PC-9 (cell line): ENCODE measurements at places on chromosomes 5 and 9.

GRCh38 chr5:111063709-111064322 lies 7.7 kb upstream of the TSLP start:
- no peak overlapping the region for H3K27ac ChIP-seq
- DNase-seq, result peak; percentile 70
- H3K4me3 ChIP-seq, result no peak overlapping the region
- no peaks in the 10 kb centered on the region for H3K27me3 ChIP-seq

DNA sequence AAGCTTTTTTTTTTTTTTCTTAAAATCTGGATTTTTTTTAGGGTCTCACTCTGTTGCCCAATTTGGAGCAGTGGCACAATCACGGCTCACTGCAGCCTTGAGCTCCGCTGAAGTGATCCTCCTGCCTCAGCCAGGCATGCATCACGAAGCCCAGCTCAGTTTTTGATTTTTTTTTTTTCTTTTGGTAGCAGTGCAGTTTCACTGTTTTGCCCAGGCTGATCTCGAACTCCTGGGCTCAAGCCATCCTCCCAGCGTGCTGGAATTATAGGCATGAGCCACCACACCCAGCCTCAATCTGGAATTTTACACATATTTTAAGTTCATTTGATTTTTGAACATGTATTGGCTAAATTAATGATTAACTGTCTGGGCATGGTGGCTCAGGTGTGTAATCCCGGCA lies 36.3 kb downstream of the TRIO start:
- no peak for DNase-seq
- H3K27ac ChIP-seq, result no peak overlapping the region
- peaks cover 78% of the 10 kb centered on the region for H3K4me1 ChIP-seq
- no peak overlapping the region for H3K4me3 ChIP-seq

DNA sequence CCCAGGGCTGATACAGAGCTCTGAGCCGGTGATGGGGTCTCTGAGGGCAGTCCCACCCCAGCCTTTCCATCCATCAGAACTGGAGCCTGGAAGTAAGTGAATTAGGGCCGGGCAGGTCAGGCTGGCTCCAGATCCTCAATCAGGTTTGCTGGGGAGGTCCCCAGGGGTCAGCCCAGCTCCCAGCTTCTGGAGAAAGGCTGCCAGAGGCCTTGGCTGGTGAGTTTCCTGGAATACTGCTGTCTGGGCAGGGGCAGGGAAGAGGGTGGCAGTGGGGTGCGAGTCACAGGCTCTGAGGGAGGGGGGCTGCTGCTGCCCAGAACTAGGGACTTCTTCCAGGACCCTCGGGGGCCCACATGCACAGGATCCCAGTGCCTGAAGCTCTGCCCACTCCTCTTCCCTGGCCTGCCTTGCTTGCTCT lies 200.6 kb upstream of the MVB12B start:
- H3K36me3 ChIP-seq, result no peaks in the 10 kb centered on the region
- no peak overlapping the region for H3K27ac ChIP-seq
- H3K27me3 ChIP-seq, result peaks cover 86% of the 10 kb centered on the region
- no peaks in the 10 kb centered on the region for H3K4me1 ChIP-seq

DNA sequence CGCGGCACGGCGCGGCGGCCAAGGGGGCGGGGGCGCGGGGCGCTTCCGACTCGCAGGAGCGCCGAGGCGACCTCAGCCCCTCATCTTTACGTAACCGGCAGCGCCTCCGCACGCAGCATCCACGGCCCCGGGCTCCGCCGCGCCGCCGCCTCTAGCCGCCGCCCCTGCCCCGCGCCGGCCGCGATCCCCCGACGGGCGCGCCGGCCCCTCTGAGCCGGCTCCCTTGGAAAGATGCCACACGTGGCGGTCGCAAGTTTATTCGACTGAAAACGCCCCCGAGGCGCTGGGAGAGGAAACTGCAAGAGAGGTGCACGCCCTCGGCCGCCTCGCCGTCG lies 1.0 kb downstream of the KLF9 start:
- H3K4me3 ChIP-seq, result peak overlapping the region; percentile 87
- peaks cover 32% of the 10 kb centered on the region for H3K4me1 ChIP-seq
- no peak for DNase-seq
- H3K27ac ChIP-seq, result peak overlapping the region; percentile 62

DNA sequence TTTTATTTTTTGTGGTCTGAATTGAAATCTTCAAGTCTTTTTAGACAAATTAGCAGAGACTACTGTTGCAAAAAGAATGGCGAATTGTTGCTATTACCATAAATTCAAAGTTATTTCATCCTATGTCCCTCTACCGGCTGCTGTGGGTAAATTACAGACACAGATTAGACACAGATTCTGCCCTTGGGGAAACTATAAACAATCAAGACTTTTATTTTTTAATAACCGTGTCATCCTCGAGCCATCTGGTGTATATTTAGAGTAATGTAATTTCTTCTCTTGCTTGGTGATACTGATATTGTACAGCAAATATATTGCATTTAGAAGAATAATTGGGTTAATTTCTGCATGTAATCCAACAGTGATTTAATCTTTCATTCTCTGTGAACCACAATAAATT lies 228.0 kb upstream of the ADAMTSL1 start:
- no peak overlapping the region for H3K27ac ChIP-seq
- no peak for DNase-seq
- no peaks in the 10 kb centered on the region for H3K36me3 ChIP-seq
- H3K4me1 ChIP-seq, result no peaks in the 10 kb centered on the region
- no peak overlapping the region for H3K4me3 ChIP-seq

DNA sequence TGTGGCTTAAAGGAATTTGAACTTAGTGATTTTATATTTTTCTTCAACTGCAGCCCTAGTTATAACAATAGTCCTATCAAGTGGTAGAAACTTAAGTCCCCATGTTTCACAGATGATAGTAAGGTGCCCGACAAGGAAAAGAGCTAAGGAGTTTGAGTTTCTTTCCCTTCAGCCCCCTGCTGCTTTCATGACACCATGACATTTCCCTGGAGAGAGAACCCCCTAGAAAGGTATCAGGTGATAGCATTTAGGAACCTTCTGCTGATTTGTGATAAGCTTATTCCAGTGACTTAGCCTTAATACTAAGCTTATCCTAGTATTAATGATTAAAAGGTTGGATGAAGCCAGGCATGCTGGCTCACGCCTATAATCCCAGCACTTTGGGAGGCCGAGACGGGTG lies 623.8 kb upstream of the TYRP1 start:
- no peaks in the 10 kb centered on the region for H3K27me3 ChIP-seq
- no peak overlapping the region for H3K4me3 ChIP-seq
- no peaks in the 10 kb centered on the region for H3K4me1 ChIP-seq

DNA sequence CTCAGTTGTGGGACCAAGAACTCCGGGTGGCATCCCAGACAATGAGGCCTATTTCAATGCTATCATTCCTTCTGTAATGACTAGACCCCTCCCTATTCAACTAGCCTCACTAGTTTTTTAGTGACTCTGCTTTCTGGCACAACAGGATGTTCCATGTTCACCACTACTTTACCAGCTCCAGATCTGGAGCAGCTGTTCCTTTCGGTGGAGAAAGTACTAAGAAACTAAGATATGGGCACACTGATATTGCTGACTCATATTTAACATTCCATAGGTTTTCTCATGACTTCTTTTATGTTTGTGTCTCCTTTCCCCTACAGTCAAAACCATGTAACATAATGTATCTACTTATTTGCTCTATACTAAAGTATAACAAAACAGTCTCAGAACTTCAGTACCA lies 24.1 kb downstream of the IL33 start:
- H3K4me3 ChIP-seq, result no peak overlapping the region
- no peaks in the 10 kb centered on the region for H3K4me1 ChIP-seq
- no peaks in the 10 kb centered on the region for H3K27me3 ChIP-seq
- no peak for DNase-seq
- no peak overlapping the region for H3K27ac ChIP-seq
- H3K36me3 ChIP-seq, result no peaks in the 10 kb centered on the region

DNA sequence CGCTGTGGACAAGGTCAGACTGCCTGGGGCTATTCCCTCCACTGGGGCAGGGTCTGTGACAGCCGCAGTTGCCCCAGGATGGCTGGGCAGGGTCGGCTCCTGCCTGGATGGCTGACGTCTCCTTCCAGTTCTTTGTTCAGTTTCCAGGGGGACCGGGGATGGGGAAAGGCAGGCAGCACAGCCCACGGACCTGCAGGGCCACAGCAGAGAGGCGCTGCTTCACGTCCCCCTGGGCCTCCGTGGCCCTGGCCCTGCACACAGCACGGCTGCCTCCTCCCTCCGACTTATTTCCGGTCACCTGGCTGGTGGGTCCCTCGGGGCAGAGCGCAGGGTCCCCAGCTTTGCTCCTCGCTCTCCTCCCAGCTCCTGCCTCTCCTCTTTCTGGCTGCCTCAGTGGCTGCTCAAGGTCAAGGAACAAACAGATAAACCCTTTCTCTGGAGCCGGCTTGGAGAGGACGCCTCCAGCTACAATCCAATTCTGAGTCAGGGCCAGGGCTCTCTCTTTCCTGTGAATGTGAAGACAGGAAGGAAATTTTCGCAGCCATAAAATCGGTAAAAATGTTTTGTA lies 169.7 kb downstream of the C9orf50 start:
- no peak overlapping the region for H3K27ac ChIP-seq
- no peak for DNase-seq
- no peaks in the 10 kb centered on the region for H3K36me3 ChIP-seq
- no peak overlapping the region for H3K4me3 ChIP-seq
- no peaks in the 10 kb centered on the region for H3K27me3 ChIP-seq
- H3K4me1 ChIP-seq, result no peaks in the 10 kb centered on the region

- no peaks in the 10 kb centered on the region for H3K4me1 ChIP-seq
- no peaks in the 10 kb centered on the region for H3K36me3 ChIP-seq
- H3K27ac ChIP-seq, result no peak overlapping the region
- H3K4me3 ChIP-seq, result no peak overlapping the region
Observed at GRCh38 chr9:81344366-81344765, 345.0 kb downstream of the TLE1 start.
